ENCODE measurements at places on chromosomes 1 and 21. TPM values are rescaled to one million over a fixed set of nuclear protein-coding genes. Genes with fewer than 3 reads are reported as not detected.

GRCh38 chr1:93576746-93577145 is 104.9 kb downstream of the BCAR3 start:
- DNase-seq, result no peak

DNA sequence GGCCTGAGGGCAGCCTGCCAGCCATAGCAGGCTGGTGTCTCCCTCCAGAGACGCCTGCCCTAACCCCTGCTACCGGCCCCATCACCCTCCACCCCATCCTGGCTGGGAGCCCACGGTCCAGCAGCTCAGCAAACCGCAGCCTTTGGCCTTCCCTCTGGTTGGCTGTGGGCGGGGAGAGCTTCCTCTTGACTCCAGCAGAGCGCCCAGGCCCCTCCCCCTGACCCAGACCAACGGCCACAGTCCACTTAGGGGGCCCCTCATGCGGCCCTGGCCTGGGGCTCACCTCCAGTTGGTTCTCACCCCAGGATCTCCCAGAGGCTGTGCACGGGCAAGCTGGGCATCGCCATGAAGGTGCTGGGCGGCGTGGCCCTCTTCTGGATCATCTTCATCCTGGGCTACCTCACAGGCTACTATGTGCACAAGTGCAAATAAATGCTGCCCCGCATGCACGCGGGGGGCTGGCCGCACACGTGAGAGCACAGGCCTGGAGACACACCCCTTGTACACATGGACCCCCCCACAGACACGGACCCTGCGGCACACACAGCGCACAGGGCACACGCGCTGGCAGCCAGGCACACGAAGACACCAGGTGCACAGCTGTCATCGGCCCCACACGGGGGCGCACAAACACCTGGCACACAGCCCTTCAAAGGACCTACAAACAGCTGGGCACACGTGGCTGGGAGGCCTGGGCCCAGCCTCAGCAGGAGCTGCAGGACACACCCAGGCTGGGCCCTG is 3.1 kb downstream of the SMIM1 start:
- no peak for DNase-seq

Gene COL11A1
- total RNA-seq, result 76.5 TPM

Gene DISC1
- total RNA-seq, result 32.0 TPM

Gene SPRR5
- total RNA-seq, result not detected

Data from urinary bladder (tissue), 4 donors.